ENCODE measurements at places on chromosomes 7 and 10. TPM values are rescaled to one million over a fixed set of nuclear protein-coding genes. Genes with fewer than 3 reads are reported as not detected.

The MEST gene
- total RNA-seq, result 31.0 TPM

DNA sequence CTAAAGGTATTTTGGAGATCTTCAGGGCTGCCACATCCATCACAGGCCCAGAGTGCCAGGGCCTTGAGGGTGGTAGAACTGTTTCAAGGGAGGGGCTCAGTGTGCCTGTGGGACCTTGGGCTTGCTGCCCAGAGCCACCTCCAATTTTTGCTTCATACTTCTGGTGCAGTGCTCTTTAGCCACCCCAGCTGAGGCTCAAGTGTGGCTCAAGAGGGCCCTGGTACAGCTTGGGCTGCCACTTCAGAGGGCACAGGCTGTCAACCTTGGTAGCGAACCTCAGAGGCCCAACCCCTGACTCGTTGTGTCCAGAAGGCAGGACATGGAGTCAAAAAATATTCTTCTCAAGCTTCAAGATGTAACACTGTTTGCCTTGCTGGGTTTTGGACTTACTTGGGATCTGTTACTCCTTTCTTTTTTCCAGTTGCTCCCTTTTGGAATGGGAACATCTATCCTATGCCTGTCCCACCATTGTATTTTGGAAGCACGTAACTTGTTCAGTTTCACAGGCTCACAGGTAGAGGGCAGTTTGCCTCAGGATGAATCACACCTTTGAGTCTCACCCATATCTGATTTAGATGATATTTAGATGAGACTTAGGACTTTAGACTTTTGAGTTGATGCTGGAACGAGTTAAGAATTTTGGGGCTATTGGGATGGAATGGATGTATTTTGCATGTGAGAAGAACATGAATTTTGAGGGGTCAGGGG lies 224.8 kb downstream of the RPS24 start:
- no peak for DNase-seq

DNA sequence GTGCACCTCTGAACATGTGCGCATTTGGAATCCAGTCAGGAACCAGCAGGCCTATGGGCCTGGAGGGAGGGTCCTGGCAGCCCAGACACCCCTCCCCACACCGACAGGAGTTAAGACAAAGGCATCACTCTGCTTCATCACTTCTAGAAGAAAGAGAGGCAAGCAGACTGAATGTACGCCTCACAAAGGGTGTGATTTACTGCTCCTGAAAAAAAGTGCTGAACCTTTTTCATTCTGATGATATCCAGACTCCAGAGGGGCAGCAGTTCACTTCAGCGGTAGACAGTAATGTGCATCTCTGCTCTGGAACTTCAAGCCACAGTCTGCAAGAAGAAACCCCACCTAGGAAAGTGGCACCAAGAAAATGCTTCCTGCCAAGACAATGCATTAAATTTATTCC lies 88.2 kb upstream of the TMEM72 start:
- no peak for DNase-seq

- DNase-seq, result no peak
These were observed 28.3 kb upstream of the AFAP1L2 start for GRCh38 chr10:114432566-114433093.

DNA sequence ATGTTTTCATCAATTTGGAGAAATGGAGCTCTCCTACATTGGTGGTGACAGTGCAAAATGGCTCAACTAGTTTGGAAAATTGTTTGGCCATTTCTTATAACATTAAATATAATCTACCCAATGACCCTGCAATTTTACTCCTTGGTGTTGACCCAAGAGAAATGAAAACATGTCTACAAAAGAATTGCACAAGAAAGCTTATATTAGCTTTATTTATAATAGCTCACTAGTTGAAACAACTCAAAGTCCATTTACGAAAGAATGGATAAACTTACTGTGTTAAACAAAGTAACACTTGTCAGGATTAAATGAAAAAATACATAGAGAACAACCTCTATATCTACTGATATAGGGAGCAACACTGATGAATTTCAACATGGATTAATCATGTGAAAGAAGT lies 539.9 kb downstream of the DNAJB9 start:
- DNase-seq, result no peak
